Heart right ventricle (tissue), 16 donors: ENCODE measurements at places on chromosomes 7 and 10. TPM values are rescaled to one million over a fixed set of nuclear protein-coding genes. Genes with fewer than 3 reads are reported as not detected.

- no peak overlapping the region for H3K4me3 ChIP-seq
- H3K27me3 ChIP-seq, result no peaks in the 10 kb centered on the region
- H3K27ac ChIP-seq, result no peak overlapping the region
- no peaks in the 10 kb centered on the region for H3K4me1 ChIP-seq
Observed at GRCh38 chr10:112230325-112230988, 46.9 kb upstream of the GPAM start.

DNA sequence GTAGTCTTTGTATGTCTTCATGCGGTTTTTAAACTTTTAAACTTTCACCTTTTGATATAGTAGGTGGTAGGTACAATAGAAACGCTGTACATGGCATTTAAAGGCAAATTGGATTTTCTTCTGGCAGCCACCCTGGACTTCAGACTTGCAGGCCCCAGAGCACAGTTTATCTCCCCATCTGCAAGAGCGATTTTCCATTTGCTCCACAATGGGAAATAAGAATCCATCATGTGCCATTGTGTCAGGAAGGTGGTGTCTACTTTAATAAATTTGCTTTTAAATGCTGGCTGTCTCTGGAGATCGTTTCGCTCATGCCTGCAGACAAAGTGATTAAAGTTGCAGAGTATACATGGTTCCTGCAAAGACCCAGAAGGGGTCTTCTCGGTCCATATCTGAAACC is 38.9 kb downstream of the UNC5B start:
- H3K27me3 ChIP-seq, result no peaks in the 10 kb centered on the region
- peaks cover 100% of the 10 kb centered on the region for H3K4me1 ChIP-seq
- no peak for DNase-seq
- H3K4me3 ChIP-seq, result no peak overlapping the region
- H3K27ac ChIP-seq, result peak overlapping the region; percentile 45

- H3K27ac ChIP-seq, result no peak overlapping the region
- no peaks in the 10 kb centered on the region for H3K36me3 ChIP-seq
- no peak overlapping the region for H3K4me3 ChIP-seq
- no peak for DNase-seq
Observed at GRCh38 chr10:32047881-32048280, 8.3 kb downstream of the KIF5B start.

- no peak overlapping the region for H3K27ac ChIP-seq
- H3K27me3 ChIP-seq, result no peaks in the 10 kb centered on the region
- no peaks in the 10 kb centered on the region for H3K4me1 ChIP-seq
- no peak overlapping the region for H3K4me3 ChIP-seq
- no peaks in the 10 kb centered on the region for H3K36me3 ChIP-seq
Observed at GRCh38 chr7:4079956-4080355, 602.1 kb upstream of the FOXK1 start.

- H3K4me1 ChIP-seq, result peaks cover 10% of the 10 kb centered on the region
- no peak overlapping the region for H3K27ac ChIP-seq
- no peaks in the 10 kb centered on the region for H3K36me3 ChIP-seq
- no peak for DNase-seq
Observed at GRCh38 chr7:25964483-25964991, 187.5 kb upstream of the NFE2L3 start.

- DNase-seq, result peak; percentile 76
- H3K27ac ChIP-seq, result peak overlapping the region; percentile 44
- H3K4me3 ChIP-seq, result no peak overlapping the region
- no peaks in the 10 kb centered on the region for H3K36me3 ChIP-seq
Observed at GRCh38 chr10:69685802-69686585, 55.9 kb downstream of the FAM241B start.

DNA sequence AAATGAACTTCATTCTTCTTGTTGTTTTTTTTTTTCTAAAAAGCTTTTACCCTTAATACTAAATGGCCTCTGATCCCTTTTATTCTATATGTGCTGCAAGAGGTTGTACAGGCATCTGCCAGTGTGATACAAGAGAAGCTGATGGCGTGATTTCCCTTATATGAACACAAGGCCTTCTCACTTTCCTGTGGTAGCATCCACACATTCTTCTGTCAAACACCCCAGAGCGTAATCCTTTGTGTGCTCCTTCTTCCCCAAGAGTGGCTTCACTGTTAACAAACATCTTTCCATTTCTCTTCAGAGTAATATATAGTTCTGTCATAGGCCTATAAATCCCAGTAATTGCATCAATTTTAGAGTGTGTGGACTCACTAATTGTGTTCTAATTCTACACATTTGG is 86.3 kb upstream of the CAPZA2 start:
- H3K4me3 ChIP-seq, result no peak overlapping the region
- DNase-seq, result no peak
- no peaks in the 10 kb centered on the region for H3K27me3 ChIP-seq
- H3K36me3 ChIP-seq, result no peaks in the 10 kb centered on the region
- no peaks in the 10 kb centered on the region for H3K4me1 ChIP-seq

GRCh38 chr7:31791881-31792280 is 104.9 kb downstream of the PPP1R17 start:
- no peaks in the 10 kb centered on the region for H3K4me1 ChIP-seq
- H3K4me3 ChIP-seq, result no peak overlapping the region
- no peak overlapping the region for H3K27ac ChIP-seq

- no peak overlapping the region for H3K27ac ChIP-seq
- no peak overlapping the region for H3K4me3 ChIP-seq
- H3K27me3 ChIP-seq, result no peaks in the 10 kb centered on the region
Observed at GRCh38 chr7:29408841-29409243, 154.8 kb upstream of the PRR15 start.

- H3K4me3 ChIP-seq, result no peak overlapping the region
- no peaks in the 10 kb centered on the region for H3K36me3 ChIP-seq
- H3K4me1 ChIP-seq, result no peaks in the 10 kb centered on the region
- no peak for DNase-seq
- no peaks in the 10 kb centered on the region for H3K27me3 ChIP-seq
Observed at GRCh38 chr7:119630406-119630969, 642.5 kb upstream of the KCND2 start.

The LIPM gene
- not detected for total RNA-seq

The LRIT1 gene
- total RNA-seq, result not detected

The RHBDD2 gene
- total RNA-seq, result 26.0 TPM

The WNT8B gene
- total RNA-seq, result not detected
